ENCODE measurements at places on chromosomes 6 and 20.

GRCh38 chr6:150391890-150392289 lies 23.1 kb downstream of the IYD start:
- DNase-seq: peak; percentile 29

DNA sequence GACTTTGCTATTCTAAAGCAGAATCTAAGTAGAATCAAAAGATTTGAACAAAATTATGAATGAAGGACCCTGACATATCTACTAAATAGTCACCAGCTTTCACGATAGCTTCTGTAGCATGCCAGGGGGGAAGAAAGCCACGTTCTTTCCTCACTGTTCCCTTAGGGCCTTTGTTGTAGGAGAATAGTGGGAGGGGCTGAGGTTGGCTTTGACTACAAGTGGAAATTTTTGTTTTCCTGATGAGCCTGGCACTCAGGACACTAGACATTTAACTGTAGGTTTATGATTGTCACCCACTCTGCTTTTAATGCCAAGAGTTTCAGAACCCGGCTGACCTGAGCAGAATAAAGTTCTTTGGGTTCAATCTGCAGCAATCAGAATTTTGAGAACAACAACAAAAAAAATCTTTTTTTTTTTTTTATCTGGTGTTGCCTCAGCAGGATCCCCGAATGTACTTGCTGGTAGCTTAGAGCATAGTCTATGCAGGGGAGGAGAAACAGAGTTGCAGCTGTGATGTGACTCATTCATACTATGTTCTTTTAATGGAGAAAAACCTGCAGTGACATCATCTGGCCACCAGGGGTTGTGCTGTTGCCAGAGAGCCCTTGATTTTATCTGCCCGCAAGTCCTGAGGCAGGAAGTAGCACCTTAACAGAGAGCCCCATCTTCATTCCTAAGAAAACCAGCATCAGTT lies 38.5 kb downstream of the TPD52L1 start:
- peak; percentile 89 for DNase-seq

- peak; percentile 26 for DNase-seq
Measured at GRCh38 chr20:2230726-2231488, 64.9 kb upstream of the TGM3 start.

- DNase-seq: no peak
Measured at GRCh38 chr6:106461084-106461483, 100.6 kb downstream of the CRYBG1 start.

- peak; percentile 69 for DNase-seq
Measured at GRCh38 chr6:79168695-79168980, 65.8 kb downstream of the HMGN3 start.

GRCh38 chr6:156808287-156808686 lies 31.1 kb downstream of the ARID1B start:
- peak; percentile 53 for DNase-seq

DNA sequence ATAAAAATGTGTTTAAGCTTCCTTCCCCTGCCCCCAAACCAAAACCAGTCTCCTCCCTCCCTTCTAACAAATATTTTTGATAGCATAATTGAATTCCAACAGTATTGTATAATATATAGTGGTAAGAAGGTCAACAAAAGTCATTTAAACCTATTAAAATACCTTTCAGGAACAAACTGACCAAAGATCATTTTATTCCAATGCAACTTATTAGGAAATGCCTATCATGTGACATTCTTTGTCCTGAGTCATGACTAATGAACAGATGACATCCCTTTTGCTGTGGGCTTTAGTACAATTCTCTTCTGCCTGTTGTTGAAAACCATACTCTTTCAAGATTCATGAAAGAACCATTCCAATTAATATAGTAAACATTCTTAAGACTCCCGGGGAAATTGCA lies 51.5 kb upstream of the TRAF3IP2 start:
- peak; percentile 88 for DNase-seq

DNA sequence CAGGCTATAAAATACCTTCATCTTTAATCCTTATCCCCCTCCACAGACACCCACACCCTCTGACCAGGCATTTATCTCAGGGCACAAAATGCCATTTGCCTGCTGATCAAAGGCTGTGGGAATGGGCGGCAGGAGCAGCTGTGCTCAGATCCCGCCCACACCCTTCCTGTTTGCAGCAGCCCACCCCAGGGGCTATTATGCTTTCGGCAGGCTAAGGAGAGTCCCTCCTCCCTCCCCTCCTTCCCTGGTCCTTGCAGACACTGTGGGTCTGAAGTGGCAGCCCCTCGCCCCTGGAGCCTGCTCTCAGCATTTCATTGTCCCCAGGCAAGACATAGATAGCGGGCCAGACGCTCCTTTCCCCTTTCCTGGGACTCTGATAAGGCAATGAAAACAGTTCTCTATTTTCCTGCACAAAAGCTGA lies 220.8 kb upstream of the HEY2 start:
- DNase-seq: no peak

DNA sequence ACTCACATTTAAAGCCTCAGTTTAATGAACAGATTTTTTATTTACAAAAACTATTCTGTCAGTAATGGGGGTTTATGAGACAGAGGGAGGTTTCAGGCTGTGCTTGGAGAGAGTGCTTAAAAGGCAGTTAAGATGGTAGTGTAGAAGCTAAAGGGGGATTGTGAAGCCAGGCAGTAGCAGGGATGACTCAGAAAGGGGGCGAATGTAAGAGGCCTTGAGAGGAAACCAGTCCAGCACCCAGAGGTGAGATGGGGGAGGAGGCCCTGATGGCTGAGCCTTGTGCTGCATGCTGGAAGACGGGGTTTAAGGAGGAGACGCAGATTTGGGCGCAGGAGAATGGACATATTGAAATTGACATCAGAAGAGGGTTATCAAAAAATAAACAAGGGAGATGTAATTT lies 6.6 kb upstream of the SERPINB9 start:
- DNase-seq: peak; percentile 14

- DNase-seq: no peak
Measured at GRCh38 chr6:132812756-132813172, 1.6 kb upstream of the RPS12 start.

GRCh38 chr6:105676857-105677256 lies 274.0 kb upstream of the PREP start:
- no peak for DNase-seq

DNA sequence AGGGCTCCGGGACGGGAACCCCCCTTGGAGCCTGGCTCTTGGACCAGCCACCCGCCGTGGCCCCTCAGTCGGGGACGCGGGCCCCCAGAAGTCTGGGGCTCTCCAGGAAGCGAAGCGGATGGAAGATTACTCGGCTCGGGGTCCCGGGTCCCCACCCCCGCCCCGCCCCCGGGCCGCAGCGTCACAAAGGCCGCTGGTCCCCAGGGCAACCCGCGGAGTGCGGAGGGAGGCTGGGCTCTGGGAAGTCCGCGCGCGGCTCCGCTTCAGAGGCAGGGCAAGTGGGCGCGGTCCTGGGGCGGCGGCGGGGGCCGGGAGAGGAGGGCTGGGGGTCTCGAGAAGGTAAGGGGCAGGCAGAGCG lies at the start of gene FNDC11:
Gene FNDC11, plus strand, starts transcription at position 227 of the 358 bp plus-strand sequence. CDS start 1,505 bp downstream, outside the sequence.
- DNase-seq: no peak

- no peak for DNase-seq
Measured at GRCh38 chr6:139931747-139932146, 557.3 kb upstream of the CITED2 start.

GRCh38 chr20:3209946-3210317 lies 634 bp downstream of the ITPA start:
- DNase-seq: peak; percentile 20

DNA sequence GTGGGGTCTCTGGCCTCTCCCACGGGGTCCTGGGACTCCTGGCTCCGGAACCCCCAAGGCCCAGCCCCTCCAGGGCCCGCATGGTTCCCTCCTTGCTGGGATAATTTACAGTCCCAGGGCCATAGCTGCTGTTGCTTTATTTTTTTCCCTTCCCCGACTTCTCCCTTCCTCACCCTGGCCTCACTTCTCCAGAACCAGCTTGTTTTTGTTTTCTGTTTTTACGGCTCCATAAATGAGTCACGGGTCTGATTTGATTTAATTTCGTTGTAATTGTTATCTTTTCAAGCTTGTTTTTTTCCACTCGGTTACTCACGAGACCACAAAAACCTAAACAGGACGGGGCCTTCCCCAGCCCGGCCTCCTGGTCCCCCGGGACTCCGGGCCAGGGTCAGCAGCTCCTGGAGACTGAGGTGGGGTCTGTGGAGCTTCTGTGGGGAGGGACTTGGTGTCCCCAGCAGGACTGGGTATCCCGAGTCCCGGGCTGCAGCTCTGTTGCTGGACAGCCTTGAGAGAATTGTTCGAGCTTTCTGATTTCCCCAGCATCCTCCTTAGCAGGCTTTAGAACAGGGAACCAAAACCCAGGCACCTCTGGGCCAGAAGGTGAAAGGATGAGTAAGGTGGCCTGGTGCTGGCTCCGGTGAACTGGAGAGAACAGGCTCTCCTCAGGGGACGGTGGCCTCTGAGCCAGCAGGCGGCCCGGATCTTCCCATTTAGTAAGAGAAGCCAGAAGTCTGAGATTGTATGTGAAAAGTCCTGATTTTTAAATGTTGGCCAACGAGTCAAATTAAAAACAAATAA lies 94.9 kb downstream of the CEBPB start:
- DNase-seq: peak; percentile 92

DNA sequence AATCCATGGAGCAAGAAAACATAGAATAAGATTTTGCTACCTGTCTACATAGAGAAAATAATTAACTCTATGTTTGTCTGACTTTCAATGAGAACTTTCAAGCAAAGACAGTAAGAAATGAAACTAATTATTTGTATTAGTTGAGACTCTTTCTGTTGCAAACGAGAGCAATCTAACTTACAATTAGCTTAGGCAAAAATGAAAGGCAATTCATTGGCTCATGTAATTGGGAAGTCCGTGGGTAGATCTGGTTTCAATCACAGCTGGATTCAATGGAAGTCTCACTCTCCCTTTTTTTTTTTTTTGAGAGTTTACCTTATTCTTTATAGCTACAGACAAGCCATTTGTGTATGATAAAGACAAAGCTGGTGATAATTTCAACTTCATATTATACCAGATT lies 68.2 kb upstream of the STXBP5 start:
- DNase-seq: no peak

DNA sequence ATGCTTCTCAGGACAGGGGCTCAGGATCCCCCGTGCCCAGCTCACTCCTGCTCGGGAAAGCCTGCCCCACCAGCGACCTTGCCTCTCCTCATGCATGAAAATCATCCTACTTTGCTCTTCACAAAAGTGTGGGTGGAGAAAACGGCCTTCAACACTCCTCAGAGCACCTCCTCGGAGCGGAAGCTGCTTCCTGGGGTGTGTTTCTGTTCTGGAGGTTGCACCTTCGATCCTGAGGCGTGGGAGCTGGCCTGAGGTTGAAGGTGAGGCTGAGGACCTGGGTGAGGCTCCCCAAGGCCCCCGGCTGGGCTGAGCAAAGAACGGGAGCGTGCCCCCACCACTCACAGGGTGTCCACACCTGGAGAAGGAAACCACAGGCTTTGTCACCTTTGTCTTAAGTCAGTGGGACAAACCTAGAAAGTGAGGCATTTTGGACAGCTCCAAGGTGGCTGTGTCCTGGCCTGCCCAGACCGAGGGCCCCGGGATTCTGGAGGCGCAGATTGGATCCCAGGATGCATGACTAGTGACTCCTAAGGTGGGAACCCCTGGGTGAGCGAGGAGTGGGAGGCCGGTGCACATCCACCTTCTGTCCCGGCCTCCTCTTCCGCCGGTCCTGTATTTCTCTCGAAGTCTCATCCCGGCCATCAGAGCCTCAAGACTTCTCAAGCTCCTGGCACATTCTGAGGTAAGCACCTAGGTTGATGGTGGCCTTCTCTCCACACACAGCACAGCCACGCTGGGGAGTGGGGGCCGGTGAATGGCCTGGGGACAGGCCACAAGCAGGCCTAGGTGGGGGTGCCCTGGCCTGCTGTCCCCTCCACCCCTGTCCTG lies 104.7 kb downstream of the TMEM242 start:
- no peak for DNase-seq

GRCh38 chr6:144155529-144155928 lies 5.2 kb downstream of the STX11 start:
- DNase-seq: no peak

- DNase-seq: peak; percentile 30
Measured at GRCh38 chr6:26475823-26476729, 18.3 kb downstream of the BTN2A1 start.

DNA sequence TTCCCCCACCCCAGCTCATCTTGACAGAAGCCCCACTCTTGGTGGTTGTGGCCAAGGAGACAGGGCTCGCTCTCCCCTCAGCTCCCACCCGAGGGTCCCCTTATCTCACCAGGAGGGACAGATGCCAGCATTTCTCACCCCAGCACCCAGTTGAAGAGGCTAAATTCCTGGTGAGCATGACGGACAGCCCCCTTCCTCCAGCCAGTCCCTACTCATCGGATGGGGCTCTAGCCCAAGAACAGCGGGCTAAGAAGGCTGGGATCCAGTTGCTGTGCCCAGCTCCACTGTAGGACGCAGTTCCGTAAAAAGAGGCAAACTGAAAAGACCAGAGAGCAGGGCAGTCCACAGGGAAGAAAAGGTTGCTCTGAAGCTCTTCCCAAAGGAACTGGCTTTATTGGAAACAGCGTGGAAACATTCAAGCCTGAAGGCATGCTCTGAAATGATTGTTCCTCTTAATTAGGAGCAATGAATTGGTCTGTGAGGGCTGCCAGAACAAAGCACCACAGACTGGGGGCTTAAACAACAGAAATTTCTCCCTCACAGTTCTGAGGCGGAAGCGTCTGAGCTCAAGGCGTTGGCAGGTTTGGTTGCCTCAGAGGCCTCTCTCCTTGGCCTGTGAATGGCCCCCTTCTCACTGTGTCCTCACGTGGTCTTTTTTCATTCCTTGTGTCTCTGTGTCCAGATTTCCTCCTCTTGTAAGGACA lies 17.9 kb upstream of the KIF25 start:
- DNase-seq: no peak

DNA sequence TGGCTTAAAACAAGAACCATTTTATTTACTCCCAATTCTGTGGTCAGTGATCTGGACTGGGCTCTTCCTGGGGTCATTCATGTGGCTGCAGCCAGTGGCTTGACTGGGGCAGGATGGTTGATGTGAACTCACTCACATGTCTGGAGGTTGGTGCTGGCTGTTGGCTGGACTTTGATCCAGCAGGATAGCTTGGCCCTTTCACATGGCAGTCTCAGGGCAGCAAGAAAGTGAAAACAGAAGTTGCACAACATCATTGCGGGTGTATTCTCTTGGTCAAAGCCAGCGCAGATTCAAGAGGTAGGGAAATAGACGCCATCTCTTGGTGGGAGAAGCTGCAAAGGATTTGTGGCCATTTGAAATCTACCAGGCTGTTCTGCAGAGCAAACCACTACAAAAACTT lies 77.2 kb downstream of the MDGA1 start:
- no peak for DNase-seq

GRCh38 chr20:63835021-63835858 lies 4.2 kb upstream of the ZBTB46 start:
- peak; percentile 95 for DNase-seq

DNA sequence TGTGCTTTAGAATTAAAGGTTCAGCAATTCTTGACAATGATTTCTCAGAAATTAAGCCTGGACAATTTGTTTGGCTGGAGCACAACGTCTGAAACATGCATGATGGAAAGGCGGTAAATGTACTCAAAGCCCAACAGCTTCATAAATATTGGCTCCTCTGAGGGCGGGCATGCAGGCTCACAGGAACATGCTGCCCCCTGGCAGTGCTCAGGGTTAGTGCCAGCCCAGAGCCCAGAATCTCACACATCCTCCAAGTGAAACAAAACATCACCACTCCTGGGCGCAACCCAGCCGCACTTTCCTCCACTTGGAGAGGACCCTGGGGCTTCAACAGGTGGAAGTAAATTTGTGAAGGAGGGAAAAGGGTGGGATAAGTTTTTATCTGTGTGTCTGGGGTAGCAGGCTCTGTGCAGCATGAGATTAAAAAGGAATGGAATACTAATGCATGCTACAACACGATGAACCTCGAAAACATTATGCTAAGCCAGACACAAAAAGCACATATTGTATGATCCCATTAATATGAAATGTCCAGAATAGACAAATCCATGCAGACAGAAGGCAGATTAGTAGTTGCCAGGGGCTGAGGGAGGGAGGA lies 54.1 kb upstream of the PTPRT start:
- no peak for DNase-seq

All from fibroblast of mammary gland (primary cell).